ENCODE measurements at places on chromosomes 5 and 9.

- DNase-seq = no peak
These were observed 196.9 kb upstream of the GDNF start for GRCh38 chr5:38036765-38037164.

DNA sequence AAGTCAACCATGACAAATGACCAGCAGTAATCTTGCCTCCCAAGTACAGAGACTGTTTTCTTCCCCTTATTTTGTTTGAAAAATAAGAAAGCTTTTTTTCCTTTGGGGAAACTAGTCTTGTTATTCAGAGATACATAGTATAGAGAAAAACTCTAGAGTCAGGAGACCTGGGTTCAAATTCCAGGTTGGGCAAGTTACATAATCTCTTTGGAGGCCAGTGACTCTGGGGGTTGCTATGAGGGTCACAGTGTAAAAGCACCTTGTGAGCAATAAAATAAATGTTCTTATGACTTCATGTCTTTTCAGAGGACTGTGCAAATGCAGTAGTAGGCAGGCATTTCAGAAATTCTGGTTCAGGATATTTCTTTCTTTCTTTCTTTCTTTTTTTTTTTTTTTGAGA, 71.5 kb downstream of the GDNF start:
- DNase-seq = no peak

GRCh38 chr5:177495243-177496060, 2.0 kb downstream of the PDLIM7 start:
- DNase-seq = peak; percentile 51

DNA sequence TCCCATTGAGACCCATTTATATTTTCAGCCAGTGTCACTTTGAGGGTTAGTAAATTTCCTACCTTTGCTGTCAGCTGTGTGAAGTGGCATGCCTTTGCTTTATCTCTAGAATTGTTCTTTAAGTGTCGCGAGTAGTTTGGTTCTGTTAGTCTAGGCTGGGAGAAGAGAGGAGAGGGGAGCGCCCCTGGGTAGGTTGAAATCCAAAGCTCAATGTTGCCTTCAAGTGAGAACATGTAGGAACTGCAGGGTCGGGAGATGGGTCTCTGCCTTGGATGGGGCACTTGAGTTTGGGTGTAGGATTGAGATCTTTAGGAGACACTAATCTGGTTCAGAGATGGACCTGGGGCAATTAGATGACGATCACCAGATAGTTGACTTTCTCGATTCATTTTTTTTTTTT, 46.3 kb downstream of the STC2 start:
- no peak for DNase-seq

DNA sequence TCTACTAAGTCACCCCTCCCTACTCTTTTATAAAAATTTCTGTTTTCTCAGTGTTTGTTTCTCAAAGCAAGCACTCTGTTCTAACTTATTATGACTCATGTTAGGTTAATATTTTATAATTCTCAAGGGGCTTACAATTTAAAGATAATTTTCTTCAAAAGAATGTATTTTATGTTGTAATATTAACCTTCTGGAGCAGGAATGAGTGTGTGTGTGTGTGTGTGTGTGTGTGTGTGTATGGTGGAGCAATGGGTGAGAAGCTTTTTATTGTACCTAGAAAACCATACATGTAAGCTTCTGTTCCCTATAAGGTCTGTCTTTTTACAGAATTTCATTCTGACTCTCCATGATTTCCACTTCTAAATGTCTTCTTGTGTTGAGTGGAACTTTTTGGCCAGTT, 63.0 kb downstream of the PBX3 start:
- DNase-seq = no peak

DNA sequence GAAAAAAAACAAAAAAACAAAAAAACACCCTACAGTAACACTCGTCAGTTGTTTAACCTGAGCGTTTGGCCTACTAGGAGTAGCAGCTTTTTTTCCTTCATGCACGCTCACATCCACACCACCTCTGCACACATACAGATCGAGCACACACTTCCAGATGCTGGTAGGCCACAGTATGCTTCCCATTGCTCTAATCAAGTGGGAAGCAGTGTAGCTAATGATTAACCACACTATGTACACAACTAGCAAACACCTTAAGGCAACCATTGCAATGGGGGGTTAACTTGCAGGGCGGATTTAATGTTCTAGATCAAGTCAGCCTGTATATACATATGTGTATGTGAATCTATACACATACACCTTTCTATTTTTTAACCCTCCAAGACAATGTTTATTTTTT, 65.5 kb upstream of the GLRX start:
- DNase-seq = no peak

DNA sequence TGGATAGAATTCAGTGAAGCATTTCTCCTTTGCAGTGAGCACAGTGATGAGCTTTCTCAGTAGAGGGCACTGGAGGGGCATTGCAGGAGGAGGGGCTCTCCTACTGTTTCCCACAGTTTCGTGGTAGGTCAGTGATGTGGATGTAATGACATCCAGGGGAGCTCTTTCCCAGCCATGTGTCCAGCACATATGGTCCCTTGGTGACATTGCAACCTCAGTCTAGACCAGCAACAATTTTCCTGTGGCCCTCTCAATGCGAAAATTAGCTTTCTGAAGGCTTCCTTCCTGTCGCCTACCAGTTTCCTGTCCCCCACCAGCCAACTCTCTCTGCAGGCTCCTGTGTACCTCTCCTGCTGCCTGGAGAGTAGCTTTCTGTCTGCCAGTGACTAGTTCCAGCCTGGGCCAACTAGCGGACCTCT, 6.9 kb upstream of the PDCL start:
- no peak for DNase-seq

GRCh38 chr9:112104901-112105300, 70.2 kb downstream of the SUSD1 start:
- DNase-seq = no peak

DNA sequence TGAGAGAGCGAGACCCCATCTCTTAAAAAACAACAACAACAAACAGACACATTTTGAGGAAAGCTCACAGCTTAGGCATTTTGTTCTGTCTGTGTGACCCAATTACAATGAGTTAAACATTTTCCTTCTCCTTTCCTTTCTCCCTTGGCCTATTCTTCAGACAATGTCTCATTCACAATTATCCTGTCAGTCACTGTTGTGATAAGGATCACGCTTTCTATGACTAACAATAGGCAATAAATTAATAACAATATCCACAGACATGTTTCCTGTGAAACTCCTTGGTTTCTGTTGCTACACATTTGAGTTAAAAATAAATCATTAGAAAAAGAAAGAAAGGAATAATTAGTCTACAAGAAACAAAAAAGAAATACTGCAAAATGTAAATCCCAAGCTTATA, 19.8 kb upstream of the CARTPT start:
- no peak for DNase-seq

GRCh38 chr5:32711362-32711680, 200 bp downstream of the NPR3 start:
- no peak for DNase-seq

GRCh38 chr9:61671276-61671973, 481.6 kb downstream of the SPATA31A7 start:
- no peak for DNase-seq

GRCh38 chr5:156716591-156717380, 133.3 kb upstream of the PPP1R2B start:
- no peak for DNase-seq

DNA sequence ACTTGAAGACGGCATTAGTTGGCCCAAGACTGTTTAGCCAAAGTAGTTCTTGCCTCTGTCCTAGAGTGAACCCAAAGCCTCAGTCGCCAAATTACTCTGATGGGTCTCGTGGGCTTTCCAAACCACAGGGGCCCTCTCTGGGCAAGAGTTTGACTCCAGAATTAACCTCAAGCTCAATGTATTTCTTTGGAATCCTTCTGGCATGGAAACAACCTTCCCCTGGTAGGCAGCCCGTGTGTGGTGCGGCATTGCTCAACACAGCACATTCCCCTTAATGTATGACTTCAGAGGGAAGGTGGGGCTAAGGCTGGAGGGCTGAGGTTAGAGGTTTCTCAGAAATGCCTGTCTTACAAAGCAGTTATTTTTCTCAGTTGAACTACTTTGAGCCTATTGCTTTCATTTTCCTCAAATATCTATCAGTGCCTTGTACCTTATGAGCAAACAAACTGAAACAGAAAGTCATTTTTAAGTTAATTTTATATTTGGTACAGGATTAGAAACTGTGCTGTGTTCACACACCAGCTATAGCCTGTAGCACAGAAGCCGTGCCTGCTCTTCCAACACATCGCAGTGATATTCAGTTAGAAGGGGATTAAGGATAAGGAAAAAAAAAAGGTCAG, 123.9 kb upstream of the HAPLN1 start:
- peak; percentile 6 for DNase-seq

DNA sequence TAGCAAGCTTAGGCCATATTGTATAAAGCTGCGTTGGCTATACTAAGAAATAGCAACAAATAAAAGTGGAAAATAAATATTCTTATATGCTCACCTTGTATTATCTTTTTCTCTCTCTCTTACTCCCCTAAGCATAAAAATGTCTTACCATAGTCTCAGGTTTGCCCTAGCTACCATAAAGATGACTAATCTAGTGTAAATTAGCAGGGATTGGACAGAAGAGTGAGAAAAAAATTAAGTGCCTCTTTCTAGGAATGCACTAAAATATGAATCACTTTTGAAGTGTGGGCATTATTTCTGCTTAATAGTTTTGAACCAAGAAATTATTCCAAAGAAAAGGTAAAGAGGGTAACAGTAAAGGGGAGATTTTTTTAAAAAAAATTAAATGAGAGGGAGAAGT, 201.3 kb downstream of the HINT1 start:
- no peak for DNase-seq

DNA sequence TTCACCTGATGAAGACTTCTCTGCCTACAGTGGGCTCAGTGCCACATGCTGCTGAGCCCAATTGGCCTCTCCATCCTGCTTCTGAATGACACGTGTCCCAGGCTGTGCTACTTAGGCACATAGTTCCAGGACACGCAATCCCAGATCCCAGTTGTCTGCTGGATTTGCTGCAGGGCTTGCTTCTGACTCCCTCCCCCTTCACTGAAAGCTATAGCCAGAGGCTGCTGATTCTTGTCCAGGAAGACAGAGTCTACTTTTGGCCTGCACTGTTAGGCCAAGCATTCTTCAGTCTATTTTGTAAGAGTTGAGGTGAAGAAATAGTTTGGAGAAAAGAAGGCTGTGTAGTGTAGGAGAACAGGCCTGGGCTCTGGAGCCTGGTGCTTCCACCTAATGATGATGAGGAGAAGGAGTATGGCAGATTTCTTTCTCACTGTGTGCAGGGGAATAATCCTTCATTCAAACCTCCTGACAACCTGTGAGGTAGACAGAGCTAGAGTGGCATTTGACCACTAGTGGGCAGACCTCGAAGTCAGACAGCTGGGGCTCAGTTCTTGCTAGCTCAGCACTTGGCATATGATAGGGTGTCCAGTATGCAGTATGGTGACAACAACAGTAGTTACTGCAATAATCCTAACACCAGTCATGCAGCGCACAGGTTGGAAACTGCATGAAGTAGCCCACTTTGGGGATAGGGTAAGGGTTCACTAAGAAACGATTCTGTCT, 19.5 kb upstream of the ASPN start:
- DNase-seq = no peak

- no peak for DNase-seq
These were observed 154.4 kb upstream of the GRAMD2B start for GRCh38 chr5:126268697-126269315.

DNA sequence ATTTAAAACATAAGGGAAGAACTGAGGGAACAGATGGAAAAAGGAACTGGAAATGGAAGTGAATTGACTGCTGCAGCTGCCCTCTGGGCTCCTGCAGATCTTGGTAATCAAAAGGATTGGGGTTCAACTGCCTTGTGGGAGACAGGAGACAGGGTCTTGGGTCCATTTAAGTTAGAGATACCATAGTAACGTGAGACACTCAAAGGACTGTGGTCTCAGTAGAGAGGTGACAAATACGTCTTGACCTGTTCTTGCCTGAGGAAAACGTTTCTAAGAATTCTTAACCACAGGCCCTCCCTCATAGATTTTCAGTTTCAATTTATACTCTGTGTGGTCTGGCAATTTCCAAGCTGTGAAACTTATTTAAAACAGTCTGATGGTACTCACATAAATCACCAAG, 100.8 kb upstream of the DHFR start:
- no peak for DNase-seq

DNA sequence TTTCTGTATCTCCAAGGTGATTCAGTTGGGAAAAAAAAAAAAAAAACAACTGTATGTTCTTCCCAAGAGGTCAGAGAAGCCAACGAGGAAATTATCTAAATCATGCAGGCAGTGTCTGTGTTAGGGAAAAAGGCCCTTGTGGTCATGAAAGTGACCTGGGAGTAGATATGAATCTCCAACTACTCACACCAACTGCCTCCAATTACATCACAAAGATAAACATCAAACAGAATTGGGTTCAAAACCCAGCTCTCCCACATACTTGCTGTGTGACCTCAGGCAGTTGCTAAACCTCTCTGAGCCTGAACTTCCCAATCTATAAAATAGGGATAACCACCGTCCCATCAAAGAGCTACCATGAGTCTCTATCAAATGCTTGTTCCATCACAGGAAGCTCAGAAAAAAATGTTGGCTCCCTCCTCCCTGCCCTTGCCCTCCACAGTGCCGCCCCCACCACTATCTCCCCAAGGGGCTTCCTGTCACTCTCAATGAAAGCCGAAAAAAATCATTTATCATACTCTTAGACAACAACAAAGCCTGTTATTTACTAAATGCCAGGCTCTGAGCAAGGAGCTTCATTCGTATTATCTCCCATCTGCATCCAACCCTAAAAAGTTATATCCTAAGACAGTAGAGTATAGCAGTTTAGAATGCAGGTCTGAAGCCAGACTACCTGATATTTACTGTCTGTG, 42.9 kb downstream of the CDK5RAP2 start:
- no peak for DNase-seq

- DNase-seq = peak; percentile 10
These were observed 7.9 kb upstream of the ZFP62 start for GRCh38 chr5:180868960-180869359.

- DNase-seq = no peak
These were observed 100.1 kb upstream of the LRRTM2 start for GRCh38 chr5:138975098-138975847.

- DNase-seq = no peak
These were observed 54.2 kb downstream of the SLCO4C1 start for GRCh38 chr5:102241809-102242421.

GRCh38 chr5:129174480-129174879, 79.9 kb downstream of the ISOC1 start:
- no peak for DNase-seq

- DNase-seq = no peak
These were observed 980 bp downstream of the CCNO start for GRCh38 chr5:55232271-55232984.

DNA sequence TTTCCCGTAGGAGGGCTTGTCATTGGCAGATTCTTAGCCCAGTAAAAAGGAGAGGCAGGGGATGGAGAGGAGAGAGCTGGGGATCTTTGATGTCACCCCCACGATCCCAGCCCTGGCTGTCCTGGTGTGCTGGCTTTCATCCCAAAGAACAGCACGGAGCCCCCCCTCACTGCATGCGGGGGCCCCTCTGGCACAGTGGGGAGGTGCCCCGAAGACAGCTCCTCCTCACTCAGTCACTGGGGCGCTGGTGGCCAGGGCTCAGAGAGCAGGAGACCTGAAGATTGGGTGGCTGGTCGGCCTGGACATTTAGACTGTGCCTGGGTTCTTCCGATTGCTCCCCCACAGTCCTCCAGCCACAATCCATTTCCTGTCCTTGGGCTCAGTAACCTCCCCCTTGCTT, 207.5 kb downstream of the MELK start:
- no peak for DNase-seq
